ENCODE measurements at places on chromosomes 2 and 18.

DNA sequence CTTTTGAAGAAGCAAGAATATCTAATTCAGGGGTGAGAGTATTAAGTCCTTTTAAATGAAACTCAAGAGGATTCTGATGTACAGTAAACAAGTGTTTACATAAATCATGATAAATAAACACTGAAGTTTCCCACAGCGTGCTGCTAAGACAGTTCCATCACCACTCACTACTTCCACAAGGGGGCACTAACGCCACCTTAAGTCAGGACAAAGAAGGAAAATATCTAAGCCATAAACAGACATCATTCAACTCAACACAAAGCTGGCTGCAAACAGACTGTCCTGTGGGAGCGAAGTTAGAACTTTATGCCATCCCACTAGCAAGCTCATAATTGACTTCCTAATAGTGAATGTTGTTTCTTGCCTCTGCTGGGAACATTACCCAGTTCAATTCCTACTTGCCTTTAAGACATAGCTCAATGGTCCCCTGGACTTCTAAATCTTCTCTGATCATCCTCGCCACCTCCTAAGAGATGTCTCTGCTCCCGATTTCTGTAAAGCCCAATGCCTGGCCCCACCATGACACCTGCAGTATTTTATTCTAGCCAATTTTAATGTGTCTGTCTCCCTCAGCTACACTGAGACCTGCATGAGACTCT lies 36.5 kb downstream of the MRPL44 start:
- DNase-seq: no peak

GRCh38 chr2:144801325-144801724 lies 281.4 kb upstream of the ZEB2 start:
- no peak for DNase-seq

DNA sequence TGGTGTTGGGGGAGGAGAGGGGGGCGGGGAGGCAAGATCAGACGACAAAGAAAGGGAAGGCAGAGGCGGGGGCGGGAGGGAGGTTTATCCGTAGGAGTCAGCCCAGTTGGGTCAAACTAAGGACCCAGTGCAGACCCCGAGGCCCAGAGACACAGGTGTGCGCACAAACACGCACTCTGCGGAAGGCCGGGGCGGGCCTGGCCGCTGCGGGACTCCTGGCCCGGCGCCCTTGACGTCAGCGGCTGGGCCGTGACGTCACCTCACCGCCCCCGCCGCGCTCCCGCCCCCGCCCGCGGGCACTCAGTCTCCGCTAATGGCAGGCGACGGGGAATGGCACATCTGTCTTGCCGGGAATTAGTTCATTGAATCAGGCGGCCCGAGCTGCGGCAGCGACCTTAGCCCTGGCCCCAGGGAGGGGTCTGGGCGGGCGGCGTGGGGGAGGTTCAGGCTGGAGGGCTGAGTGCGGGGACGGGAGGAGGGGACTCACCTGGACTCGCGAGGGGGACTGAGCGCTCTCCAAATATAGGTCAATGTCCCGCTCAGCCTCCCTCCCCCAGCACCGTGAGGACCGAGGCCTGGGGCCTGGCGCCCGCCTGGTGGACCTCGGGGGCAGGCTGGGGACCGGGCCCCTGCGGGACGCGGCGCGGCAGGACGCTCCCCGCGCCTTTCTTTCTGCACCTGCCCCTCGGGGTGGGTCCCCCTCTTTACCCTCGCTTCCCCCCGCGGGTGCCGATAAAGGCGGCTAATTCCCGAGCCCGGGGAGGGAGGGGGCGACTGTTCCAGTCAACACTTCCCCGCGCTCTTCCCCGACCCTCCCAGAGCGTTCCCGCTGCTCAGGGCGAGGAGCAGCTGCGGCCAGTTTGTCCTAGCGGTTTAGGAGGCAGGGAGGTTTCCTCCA lies 15.5 kb upstream of the ECEL1 start:
- DNase-seq: peak; percentile 30

DNA sequence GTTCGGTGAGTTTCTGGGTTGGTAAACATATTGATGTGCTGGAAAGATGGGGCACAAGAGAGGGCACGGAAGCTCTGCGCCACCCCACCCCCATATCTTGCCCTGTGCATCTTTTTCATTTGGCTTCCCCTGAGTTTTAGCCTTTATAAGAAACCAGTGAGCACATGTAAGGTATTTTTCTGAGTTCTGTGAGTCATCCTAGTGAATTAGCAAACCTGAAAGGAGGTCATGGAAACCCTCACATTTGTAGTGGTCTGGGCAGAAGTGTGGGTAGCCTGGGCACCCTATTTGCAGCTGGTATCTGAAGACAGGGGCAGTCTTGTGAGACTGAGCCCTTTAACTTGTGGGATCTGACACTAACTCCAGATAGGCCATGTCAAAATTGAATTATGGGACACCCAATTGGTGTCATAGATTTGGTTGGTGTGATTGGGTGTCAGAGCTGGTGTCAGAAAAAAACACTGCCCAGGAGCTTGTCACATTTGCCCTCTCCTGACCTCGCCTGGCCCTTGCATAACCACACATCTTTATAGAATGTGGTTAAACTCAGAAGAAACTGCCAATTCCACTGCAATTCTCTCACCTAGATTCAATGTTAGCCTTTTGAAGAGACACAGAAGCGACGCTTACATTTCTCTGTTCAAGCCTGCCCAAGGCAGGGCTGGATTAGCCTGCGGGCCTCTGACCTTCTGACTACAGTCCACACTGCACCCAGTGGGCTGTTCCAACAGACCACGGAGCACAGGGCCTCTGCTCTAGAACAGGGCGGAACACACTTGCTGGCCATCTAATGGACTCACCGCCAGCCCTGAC lies 12.0 kb upstream of the GALM start:
- peak; percentile 79 for DNase-seq

DNA sequence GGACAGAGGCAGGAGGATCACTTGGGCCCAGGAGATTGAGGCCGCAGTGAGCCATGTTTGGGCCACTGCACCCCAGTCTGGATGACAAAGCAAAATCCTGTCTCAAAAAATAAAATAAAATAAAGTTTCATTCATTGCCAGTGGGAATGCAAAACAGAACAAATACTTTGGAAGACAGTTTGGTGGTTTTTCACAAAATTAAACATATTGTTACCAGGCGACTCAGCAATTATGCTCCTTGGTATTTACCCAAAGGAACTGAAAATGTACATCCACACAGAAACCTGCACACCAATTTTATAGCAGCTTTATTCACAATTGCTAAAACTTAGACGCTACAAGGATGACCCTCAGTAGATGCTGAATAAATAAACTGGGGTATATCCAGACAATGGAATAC lies 35.8 kb downstream of the FOSL2 start:
- no peak for DNase-seq

DNA sequence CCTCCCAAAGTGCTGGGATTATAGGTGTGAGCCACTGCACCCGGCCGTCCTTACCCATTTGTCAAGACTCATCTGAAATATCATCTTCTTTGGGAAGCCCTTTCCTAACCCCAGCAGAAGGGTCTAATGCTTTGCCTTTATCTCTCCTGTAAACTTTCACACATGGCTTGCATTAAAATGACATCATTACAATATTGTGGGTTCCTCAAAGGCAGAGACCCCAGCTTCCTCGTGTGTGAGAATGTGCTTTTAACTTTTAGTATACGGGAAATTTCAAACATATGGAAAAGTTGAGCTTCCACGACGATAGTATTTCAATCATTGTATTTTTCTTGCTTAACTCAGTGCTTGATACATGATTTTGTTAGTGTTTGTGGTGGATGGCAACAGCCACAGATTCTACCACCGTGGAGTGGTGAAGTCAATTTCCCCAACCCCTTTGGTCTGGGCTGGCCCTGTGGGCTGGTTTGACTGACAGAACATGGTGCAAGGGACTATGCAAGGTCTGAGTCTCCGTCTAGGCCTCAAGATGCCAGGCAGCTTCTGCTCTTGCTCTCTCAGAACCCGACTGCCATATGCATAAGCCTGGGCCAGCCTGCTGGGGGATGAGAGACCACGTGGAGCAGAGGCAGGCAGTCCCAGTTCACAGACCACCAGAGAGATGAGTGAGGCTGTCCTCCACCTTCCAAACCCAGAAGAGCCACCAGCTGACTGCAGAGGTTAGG lies 39.9 kb downstream of the NGEF start:
- DNase-seq: no peak

DNA sequence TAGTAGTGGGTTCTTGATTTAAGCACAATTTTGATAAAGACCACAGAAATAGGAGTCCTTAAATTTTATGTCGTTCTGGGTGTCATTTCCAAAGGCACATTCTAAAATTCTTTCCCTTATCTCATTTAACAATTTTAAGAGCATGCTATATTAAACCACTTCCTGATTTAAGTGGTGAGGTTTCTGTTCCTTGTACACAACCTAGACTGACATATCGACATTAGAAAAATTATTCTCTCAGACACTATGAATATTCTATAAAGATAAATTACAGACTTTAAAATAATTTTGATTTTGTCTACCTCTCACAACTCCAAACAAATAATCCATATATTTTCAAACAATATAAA lies 923.8 kb downstream of the LRP1B start:
- DNase-seq: no peak

DNA sequence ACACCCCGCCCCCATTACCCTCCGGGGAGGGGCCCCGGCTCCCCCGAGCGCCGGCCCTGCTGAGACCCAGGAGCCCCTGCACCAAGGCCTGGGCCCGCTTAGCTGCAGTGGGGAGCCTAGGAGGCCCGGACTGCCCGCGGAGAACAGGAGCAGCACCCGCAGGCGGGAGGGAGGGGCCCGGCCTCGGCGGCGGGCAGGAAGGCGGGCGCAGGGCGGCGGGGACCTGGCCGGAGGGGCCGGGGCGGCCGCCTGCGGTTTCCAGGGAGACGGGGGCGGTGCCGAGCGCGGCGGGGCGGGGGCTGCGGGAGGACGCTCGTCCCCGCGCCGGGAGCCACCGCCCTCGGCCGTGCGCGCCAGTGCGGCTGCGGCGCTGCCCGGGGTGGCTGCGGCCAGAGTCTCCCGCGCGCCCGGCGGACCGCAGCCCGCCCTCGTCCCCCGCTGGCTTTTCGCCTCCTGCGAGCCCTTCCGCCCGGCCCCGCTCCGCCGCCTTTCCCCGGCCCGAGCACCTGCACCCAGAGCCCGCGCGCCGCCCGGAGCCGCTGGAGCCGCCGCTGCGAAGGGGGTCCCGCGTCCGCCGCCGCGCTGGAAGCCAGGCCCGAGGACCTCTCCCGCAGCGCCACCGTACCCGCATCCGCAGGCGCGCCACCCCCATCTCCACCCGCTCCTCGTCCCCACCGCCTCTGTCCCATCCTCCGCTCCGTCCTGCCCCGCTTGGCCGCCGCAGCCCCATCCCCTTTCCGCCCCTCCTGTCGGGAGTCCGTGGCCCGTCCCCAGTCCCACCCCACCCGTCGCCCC lies 17.2 kb downstream of the GPC1 start:
- DNase-seq: no peak

GRCh38 chr2:163662141-163662780 lies 73.5 kb downstream of the FIGN start:
- no peak for DNase-seq

DNA sequence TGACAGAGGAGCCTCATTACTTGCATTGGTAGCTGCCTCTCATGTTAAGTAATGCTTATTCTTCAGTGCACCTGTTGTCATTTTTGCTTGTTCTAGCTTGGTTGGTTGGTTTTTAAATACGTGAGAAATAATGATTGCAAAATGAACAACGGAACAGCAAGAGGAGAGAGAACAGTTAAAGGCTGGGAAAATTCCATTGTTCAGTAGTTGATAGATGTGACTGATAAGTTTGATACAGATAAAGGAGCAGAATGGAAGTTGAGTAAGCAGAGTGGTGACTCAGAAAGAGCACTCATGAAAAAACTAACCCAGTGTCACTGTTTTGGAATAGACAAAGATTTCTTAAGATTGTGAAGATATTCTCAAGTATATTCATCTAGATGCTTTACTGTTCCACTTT lies 50.5 kb downstream of the MTA3 start:
- no peak for DNase-seq

- DNase-seq: no peak
These were observed 8.7 kb downstream of the FEZ2 start for GRCh38 chr2:36589230-36589630.

GRCh38 chr2:85156619-85157018 lies 23.4 kb downstream of the TCF7L1 start:
- no peak for DNase-seq

DNA sequence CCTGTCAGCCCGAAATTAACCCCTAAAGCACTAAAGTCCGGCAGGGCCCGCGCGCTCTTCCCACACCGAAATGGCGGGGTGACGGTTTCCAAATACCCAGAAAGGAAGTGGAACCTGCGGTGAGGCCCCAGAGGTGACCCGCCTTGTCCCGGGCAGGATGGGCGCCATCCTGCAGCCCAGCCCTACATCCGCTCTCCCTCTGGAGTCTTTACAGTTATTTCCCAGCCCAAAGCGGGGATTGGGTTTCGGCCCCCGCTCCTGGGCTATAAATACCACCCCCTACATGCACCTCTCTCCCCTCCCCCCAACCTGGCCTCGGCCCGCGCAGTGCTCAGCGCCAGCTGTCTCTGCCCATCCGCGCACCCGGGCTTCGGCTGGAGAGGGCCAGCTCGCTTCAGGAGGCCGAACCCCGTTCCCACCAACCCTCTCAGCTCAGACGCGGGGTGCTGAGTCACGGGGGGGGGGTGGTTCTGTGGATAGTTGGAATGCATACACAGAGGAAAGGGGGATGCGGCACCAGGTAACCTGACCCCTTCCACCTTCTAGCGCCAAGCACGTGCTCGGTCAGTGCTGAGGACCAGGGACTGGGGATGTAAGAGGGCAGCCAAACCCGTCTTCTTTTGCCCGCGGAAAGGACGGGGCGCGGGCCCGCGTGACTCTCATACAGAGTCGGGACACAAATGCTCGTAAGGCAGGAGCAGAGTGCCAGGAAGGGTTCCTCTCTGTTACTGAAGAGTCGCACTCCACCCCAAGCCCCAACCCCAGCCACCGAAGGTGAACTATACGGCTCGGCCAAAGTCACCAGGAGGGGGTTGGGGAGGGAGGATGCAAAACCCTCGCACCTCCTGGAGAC lies at the start of gene TUBA4B:
TUBA4B (plus strand) TSS at position 344 of the 853 bp plus-strand sequence; CDS start at position 509, 165 bp downstream.
- DNase-seq: peak; percentile 79

DNA sequence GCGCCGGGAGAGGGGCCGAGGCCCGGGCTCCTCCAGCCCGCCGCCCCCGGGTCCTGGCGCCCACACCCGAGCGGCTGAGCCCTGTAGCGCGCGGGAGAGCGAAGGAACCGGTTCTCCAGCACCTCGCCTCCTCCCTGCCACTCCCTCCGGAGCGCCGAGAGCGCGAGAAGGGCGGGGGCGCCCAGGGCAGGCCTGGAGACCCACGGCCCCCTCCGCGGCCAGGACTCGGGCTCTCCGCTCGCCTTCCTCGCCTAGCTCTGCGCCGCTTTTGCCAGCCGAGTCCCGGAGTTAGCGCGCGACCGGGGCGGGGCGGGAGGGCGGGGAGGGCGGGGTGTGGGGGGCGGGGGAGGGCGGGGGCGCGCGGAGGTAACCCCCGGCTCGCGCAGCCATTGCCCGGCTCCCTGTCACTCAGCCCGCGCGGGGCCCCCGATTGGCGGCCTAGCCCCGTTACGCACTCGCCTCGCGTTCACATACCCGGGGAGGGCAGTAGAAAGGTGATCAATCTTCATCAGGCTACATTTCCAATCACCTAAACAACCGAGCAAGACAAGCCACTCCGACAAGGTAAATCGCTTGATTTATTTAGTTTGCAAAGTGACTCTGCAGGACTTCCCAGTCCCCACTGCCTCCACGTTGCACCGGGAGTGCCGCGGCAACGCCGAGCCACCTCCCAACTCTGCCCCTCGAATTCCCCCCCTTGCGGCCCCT lies at the start of gene OTX1:
OTX1 (plus strand) TSS at position 497 of the 708 bp plus-strand sequence. CDS start 2,161 bp downstream, outside the sequence.
- DNase-seq: no peak
